MCF 10A (cell line): ENCODE measurements at places on chromosomes 3 and 15. TPM values are rescaled to one million over a fixed set of nuclear protein-coding genes. Genes with fewer than 3 reads are reported as not detected.

DNA sequence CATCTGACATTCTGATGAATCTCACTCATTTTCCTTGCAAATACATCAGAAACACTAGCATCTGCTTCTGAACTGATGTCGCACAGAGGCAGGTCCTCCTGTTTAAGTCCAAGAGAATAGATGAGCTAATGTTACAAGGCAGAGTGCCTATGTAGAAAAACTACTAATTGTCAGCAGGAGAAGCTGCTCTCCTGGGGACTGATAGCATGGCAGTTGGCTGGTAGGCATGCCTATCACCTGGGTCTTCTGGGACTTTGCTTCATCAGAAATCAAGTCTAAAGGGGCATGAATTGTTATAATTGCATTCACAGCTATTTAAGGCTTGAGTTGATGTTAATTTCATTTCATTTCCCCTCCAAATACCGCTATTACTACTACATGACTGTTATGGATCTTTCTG, 457.2 kb downstream of the RAP2B start:
- H3K27me3 ChIP-seq = no peaks in the 10 kb centered on the region
- no peak for DNase-seq
- H3K36me3 ChIP-seq = no peaks in the 10 kb centered on the region
- peaks cover 21% of the 10 kb centered on the region for H3K4me1 ChIP-seq

GRCh38 chr3:49411535-49411967, 225 bp downstream of the RHOA start:
- peak overlapping the region; percentile 90 for H3K4me3 ChIP-seq
- no peak for DNase-seq
- peaks cover 35% of the 10 kb centered on the region for H3K4me1 ChIP-seq
- peaks cover 18% of the 10 kb centered on the region for H3K36me3 ChIP-seq
- H3K27me3 ChIP-seq = no peaks in the 10 kb centered on the region

DNA sequence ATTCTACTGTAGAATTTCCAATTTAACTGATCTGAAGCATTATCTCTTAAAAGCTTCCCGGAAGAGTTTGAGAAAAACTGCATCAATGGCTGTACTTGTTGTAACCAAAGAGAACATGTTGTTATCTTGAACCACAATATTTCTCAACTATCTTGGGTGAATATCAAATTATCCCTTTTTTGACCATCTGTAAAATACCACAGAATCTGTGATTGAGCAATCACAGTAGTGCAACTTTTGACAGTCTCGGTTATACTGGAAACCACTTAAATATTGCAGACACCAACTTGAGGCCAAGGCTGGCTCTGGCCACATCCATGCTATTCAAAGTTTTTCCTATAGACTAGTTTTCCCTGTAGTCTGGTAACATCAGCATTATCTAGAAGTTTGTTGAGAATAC, 842.8 kb upstream of the EPHA6 start:
- H3K27ac ChIP-seq = peak overlapping the region; percentile 93
- H3K27me3 ChIP-seq = no peaks in the 10 kb centered on the region
- H3K4me3 ChIP-seq = no peak overlapping the region
- DNase-seq = peak; percentile 63
- H3K36me3 ChIP-seq = no peaks in the 10 kb centered on the region

GRCh38 chr3:7876741-7877297, 624.8 kb upstream of the LMCD1 start:
- no peak overlapping the region for H3K4me3 ChIP-seq
- H3K36me3 ChIP-seq = no peaks in the 10 kb centered on the region
- no peak for DNase-seq
- H3K27me3 ChIP-seq = no peaks in the 10 kb centered on the region
- peak overlapping the region; percentile 17 for H3K27ac ChIP-seq

Gene PP2D1
- total RNA-seq = not detected in 2 replicates

Gene VGLL4
- total RNA-seq = 31.3 and 31.7 TPM in 2 replicates

DNA sequence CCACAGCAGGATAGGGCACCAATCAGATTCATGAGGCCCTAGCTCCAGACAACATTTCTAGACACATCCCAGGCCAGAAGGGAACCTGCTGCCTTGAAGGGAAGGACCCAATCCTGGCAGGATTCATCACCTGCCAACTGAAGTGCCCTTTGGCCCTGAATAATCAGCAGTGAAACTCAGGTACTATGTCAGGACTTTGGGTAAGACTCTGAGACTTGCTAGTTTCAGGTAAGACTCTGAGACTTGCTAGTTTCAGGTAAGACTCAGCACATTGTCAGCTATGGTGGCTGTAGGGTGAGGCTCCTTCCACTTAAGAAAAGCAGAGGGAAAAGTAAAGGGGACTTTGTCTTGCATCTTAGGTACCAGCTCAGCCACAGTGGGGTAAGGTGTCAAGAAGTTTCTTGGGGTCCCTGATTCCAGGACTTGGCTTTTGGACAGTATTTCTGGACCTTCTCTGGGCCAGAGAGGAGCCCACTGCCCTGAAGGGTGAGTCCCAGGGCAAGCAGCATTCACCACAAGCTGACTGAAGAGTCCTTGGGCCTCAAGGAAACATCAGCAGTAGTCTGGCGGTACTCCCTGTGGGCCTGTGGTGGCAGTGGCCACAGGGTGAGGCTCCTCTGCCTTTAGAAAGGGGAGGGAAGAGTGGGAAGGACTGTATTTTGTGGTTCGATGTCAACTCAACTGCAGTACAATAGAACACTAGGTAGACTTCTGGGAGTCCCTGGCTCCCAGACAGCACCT, 13.7 kb upstream of the COL8A1 start:
- peaks cover 23% of the 10 kb centered on the region for H3K4me1 ChIP-seq
- H3K36me3 ChIP-seq = no peaks in the 10 kb centered on the region
- peak overlapping the region; percentile 80 for H3K27ac ChIP-seq
- no peak overlapping the region for H3K4me3 ChIP-seq
- no peak for DNase-seq

Gene ZNF35
- 9.9 and 12.7 TPM in 2 replicates for total RNA-seq

DNA sequence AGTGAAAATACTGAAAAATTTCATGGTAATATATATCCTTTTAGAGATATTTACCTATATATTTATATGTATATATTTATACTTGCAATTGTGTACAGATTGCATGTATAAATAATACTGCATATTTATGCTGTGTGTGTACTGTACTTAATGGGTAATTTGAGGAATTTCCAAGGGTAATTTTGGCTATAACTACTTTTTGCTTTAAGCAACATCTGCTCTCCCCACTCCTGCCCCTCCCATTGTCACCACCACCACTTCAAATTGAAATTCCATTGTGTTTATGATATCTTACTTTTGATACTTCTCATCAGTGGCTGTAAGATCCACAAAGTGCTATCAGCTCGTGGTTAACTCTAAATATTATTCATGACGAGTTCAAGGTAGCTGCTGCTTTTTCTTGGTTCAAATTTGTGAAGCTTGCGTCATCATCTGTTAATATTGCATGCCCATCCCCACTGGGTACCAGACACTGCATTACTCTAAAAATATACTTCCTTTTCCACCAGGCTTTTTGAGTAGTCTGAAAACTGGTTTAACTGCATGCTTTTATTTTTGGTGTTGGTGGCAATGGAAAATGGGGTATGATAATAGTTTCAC, 91.7 kb upstream of the MITF start:
- no peaks in the 10 kb centered on the region for H3K27me3 ChIP-seq
- no peak overlapping the region for H3K4me3 ChIP-seq
- H3K4me1 ChIP-seq = peaks cover 25% of the 10 kb centered on the region
- H3K36me3 ChIP-seq = no peaks in the 10 kb centered on the region
- H3K27ac ChIP-seq = peak overlapping the region; percentile 14

- H3K27ac ChIP-seq = no peak overlapping the region
- H3K27me3 ChIP-seq = peaks cover 80% of the 10 kb centered on the region
- H3K4me3 ChIP-seq = no peak overlapping the region
- H3K36me3 ChIP-seq = no peaks in the 10 kb centered on the region
- DNase-seq = no peak
Observed at GRCh38 chr3:147341727-147342126, 64.6 kb downstream of the ZIC4 start.

DNA sequence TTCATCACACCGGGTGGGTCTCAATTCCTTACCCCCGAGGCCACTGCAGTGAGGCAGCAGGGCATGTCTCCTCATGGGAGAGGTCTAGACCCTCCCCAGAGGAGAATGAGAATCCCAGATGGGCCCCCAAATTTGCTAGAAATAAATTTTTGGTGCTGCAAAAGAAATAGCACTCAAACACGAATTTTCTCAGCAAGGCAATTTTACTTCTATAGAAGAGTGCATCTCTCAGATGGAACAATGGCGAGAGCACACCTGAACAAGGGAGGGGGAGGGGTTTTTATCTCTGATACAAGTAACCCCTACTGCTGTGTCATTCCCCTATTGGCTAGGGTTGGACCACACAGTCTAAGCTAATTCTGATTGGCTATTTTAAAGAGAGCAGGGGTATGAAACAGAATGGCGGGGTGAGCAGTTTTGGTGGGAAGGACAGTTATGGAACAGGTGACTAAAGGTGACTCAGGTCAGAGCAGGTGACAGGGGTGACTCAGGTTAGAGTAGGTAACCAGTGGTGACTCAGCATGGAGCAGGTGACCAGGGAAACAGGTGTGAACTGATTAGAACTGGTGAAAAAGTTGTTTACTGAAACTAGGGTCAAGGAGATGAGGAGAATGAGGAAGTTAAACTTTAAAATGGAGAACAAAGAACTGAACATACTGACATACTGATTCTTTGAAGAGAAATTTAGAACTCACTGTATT, 93.0 kb upstream of the WNT7A start:
- H3K27ac ChIP-seq = no peak overlapping the region
- no peak overlapping the region for H3K4me3 ChIP-seq
- no peaks in the 10 kb centered on the region for H3K36me3 ChIP-seq
- no peaks in the 10 kb centered on the region for H3K27me3 ChIP-seq

DNA sequence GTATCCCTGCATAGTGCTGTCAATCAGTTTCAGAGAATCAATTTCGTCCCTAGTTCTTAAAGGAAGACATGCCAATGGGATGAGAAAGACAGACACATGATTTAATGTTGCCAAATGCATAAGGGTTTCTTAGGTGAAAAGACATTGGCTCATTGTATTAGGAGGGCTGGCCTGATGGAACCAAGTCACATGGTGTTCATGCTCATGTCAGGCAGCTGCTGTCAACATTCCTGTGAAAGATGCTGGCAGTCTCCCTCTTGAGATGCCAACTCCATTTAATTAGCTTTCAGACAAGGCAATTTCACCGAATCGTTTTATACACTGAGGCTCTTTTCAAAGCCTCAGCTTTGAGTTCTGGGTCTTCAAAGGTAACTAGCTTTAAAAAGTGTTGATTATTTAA, 16.1 kb upstream of the IL1RAP start:
- H3K4me3 ChIP-seq = no peak overlapping the region
- no peaks in the 10 kb centered on the region for H3K36me3 ChIP-seq
- no peak overlapping the region for H3K27ac ChIP-seq
- no peak for DNase-seq
- no peaks in the 10 kb centered on the region for H3K27me3 ChIP-seq

Gene ZCWPW2
- 0.77 and 1.0 TPM in 2 replicates for total RNA-seq

GRCh38 chr3:27533718-27534573, 49.8 kb upstream of the SLC4A7 start:
- peak overlapping the region; percentile 98 for H3K27ac ChIP-seq
- no peaks in the 10 kb centered on the region for H3K27me3 ChIP-seq
- H3K4me1 ChIP-seq = peaks cover 34% of the 10 kb centered on the region
- peaks cover 6% of the 10 kb centered on the region for H3K36me3 ChIP-seq
- H3K4me3 ChIP-seq = peak overlapping the region; percentile 33

GRCh38 chr15:45862034-45862433, 227.2 kb downstream of the SQOR start:
- H3K4me1 ChIP-seq = peaks cover 15% of the 10 kb centered on the region
- no peaks in the 10 kb centered on the region for H3K27me3 ChIP-seq
- no peak overlapping the region for H3K27ac ChIP-seq
- no peaks in the 10 kb centered on the region for H3K36me3 ChIP-seq
- DNase-seq = no peak
- H3K4me3 ChIP-seq = no peak overlapping the region

GRCh38 chr3:156604642-156605144, 49.8 kb upstream of the SSR3 start:
- no peaks in the 10 kb centered on the region for H3K27me3 ChIP-seq
- peak; percentile 47 for DNase-seq
- no peaks in the 10 kb centered on the region for H3K36me3 ChIP-seq

GRCh38 chr3:2158828-2159227, 60.2 kb downstream of the CNTN4 start:
- DNase-seq = no peak
- H3K4me1 ChIP-seq = peaks cover 4% of the 10 kb centered on the region
- H3K36me3 ChIP-seq = no peaks in the 10 kb centered on the region
- no peaks in the 10 kb centered on the region for H3K27me3 ChIP-seq

- DNase-seq = no peak
- H3K36me3 ChIP-seq = no peaks in the 10 kb centered on the region
- H3K4me3 ChIP-seq = no peak overlapping the region
- no peak overlapping the region for H3K27ac ChIP-seq
- no peaks in the 10 kb centered on the region for H3K4me1 ChIP-seq
- H3K27me3 ChIP-seq = no peaks in the 10 kb centered on the region
Observed at GRCh38 chr3:191227541-191227940, 28.5 kb downstream of the OSTN start.

Gene PLA2G4E
- 0.07 and 0.12 TPM in 2 replicates for total RNA-seq

- no peak overlapping the region for H3K27ac ChIP-seq
- H3K4me3 ChIP-seq = no peak overlapping the region
- DNase-seq = no peak
- H3K27me3 ChIP-seq = no peaks in the 10 kb centered on the region
- H3K36me3 ChIP-seq = no peaks in the 10 kb centered on the region
Observed at GRCh38 chr15:27486683-27487647, 516.0 kb downstream of the GABRG3 start.

Gene PGBD4
- total RNA-seq = 2.4 and 2.6 TPM in 2 replicates

Gene CACNA2D3
- 1.5 and 2.3 TPM in 2 replicates for total RNA-seq

DNA sequence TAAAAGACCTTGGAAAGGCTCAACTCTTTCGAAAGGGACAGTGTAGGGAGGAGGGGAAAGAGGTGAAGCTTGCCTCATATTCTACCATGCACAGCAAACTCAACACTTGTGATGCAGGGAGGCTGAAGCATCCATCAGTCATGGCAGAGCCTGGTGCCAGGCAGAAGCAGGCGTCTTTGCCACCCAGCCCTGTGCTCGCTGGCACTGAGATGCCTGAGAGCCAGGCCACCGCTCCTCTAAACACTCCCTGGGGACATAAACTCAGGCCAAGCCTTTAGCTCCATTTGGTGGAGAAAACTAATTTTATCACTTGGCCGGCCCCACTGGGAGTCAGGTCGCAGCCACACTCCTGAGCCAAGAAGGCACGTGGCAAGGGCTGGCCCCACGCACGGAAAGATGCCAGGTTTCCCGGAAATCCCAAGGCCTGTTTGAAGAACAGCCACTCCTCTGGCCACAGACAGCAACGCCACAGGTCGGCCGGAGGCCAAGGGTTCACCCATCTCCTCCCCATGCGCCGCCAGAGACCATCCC, 30.7 kb downstream of the XXYLT1 start:
- H3K27me3 ChIP-seq = no peaks in the 10 kb centered on the region
- peaks cover 8% of the 10 kb centered on the region for H3K4me1 ChIP-seq
- H3K27ac ChIP-seq = no peak overlapping the region
- H3K4me3 ChIP-seq = no peak overlapping the region

- no peaks in the 10 kb centered on the region for H3K27me3 ChIP-seq
- H3K4me1 ChIP-seq = no peaks in the 10 kb centered on the region
- H3K36me3 ChIP-seq = no peaks in the 10 kb centered on the region
- H3K4me3 ChIP-seq = no peak overlapping the region
Observed at GRCh38 chr15:36951731-36952247, 148.6 kb downstream of the MEIS2 start.

GRCh38 chr15:39936187-39936586, 2.3 kb downstream of the EIF2AK4 start:
- H3K4me1 ChIP-seq = peaks cover 28% of the 10 kb centered on the region
- H3K4me3 ChIP-seq = peak overlapping the region; percentile 90
- no peaks in the 10 kb centered on the region for H3K27me3 ChIP-seq
- H3K36me3 ChIP-seq = peaks cover 18% of the 10 kb centered on the region
- no peak overlapping the region for H3K27ac ChIP-seq
- peak; percentile 70 for DNase-seq

Gene MLF1
- total RNA-seq = 5.0 and 6.8 TPM in 2 replicates
